ENCODE measurements at places on chromosomes 16 and 17. TPM values are rescaled to one million over a fixed set of nuclear protein-coding genes. Genes with fewer than 3 reads are reported as not detected.

SLC5A10 gene
- total RNA-seq = not detected

DNA sequence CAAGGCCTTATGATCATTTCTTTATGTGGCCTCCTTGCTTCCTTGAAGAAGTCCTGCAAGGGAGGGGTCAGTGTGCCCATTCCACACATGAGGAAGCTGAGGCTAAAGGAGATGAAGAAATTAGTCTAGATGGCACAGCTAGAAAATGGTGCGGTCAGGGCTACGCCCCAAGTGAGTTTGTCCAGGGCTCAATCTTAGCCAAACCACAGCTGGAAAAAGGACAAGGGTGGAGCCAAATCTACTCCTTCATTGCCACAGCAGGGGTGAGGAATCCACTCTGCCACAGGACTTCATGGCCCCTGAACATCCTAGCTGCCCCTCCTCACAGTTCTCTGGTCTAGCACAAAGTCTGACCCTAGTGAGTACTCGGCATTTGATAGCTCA lies 16.2 kb downstream of the BEAN1 start:
- DNase-seq = no peak

DNA sequence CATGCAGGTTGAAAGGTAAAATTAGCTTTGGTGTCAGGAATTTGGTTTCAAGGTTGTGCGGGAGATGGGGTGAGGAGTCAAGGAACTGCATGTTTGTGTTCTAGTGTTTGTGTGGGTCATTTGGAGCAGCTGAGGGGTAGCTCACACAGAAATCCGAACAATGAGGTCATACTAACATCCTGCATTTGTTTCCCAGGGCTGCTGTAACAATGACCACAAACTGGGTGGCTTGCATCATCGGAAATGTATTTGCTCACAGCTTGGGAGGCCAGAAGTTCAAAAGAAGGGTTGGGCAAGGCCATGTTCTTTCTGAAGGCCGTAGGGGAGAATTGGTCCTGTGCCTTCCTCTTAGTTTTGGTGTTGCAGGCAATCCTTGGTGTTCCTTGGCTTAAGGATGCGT lies 287.4 kb downstream of the HAPSTR1 start:
- DNase-seq = no peak

PSMC3IP gene
- not detected for total RNA-seq

DNA sequence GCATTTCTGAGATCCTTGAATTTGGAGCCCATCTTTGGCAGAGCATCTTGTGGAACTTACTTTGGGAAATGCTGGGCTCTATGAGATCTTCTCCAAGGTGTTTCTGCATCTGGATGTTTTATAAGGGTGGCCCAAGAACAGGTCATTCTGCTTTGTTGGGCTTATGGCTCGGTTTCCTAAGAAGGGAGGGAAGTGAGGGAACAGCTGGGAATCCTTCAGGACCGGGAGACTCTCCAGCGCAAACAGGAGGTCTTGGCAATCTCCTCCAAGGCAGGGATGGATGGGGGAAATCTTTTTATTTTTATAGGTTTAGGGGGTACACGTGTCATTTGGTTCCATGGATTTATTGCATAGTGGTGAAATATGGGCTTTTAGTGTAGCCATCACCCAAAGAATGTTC lies 54.7 kb downstream of the IRX3 start:
- DNase-seq = peak; percentile 13

KRTAP9-4 gene
- total RNA-seq = not detected

- peak; percentile 86 for DNase-seq
These were observed 58.4 kb downstream of the TOM1L2 start for GRCh38 chr17:17913695-17914332.

DNA sequence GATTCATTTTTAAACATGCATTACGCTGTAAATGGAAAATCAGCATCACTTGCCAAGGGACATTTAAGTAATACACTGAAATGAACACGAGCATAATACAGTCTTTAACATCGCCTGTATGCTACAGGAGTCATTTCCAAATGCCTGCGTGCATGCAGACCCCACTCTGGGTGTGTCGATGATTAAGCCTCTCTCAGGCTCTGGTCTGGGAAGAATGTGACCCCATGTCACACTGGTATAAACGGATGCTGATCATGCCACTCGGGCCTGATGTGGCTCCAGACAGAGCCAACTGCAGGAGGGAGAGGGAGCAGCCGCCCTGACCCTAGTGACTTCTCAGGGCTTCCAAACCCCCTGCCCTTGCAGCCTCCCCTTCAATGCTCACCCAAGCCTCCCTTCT lies 10.8 kb downstream of the EMP2 start:
- DNase-seq = peak; percentile 28

GCGR gene
- total RNA-seq = not detected

DNA sequence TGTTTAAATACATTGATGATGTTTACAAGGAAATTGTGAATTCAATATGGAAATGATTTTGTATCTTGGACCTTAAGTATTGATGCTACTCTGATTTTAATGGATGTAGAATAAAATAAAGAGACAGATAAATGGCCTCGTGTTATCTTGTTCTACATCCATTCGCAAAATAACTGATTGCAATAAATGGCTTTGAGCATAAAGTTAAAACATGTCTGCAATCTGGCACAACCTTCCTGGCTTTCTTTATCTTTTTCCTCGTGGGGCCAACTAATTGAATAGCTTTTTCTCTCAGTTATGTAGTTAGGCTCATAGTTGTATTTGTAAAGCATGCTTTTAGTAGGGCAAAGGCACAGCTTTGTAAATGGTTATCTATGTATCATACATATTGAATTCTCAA lies 691.4 kb downstream of the CDH8 start:
- no peak for DNase-seq

GRCh38 chr17:34076743-34077631 lies 178.1 kb upstream of the CCL2 start:
- DNase-seq = no peak

- no peak for DNase-seq
These were observed 117.9 kb upstream of the AXIN2 start for GRCh38 chr17:65679165-65679845.

LGALS9B gene
- 48.7 TPM for total RNA-seq

GRCh38 chr17:60792250-60792898 lies 114.7 kb downstream of the BCAS3 start:
- no peak for DNase-seq

- no peak for DNase-seq
These were observed 4.8 kb upstream of the ERBB2 start for GRCh38 chr17:39695089-39695474.

DNA sequence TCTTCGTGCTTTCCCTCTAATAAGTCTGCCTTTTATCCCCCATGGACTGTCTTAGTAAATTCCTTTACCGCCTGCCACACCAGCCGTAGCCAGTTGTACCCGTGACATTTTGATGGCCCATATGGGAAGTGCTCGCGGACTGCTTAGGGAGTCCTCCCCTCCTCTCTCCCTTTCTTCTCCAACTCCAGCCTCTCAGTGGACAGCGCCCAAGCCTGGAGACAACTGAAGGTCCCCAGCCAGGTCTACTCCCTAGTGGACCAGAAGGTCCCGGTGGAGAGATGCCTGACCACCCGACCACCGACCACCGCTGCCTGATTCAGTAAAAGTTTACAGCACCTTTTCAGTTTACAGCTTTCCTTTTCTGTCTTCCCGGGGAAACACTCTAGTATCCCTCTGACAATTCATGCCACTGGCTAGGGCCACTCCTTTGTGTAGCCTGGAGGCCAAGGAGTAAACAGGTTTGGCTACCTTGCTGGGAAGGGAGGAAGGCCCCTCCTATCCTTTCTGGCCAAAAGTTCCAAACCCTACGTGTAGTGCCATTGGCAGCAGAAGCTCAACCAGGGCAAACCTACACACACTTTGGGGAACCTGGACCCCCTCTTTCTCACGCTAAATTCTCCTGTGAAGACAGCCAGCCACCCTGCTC lies 18.0 kb downstream of the CTRB2 start:
- DNase-seq = no peak

GPR139 gene
- not detected for total RNA-seq

DNA sequence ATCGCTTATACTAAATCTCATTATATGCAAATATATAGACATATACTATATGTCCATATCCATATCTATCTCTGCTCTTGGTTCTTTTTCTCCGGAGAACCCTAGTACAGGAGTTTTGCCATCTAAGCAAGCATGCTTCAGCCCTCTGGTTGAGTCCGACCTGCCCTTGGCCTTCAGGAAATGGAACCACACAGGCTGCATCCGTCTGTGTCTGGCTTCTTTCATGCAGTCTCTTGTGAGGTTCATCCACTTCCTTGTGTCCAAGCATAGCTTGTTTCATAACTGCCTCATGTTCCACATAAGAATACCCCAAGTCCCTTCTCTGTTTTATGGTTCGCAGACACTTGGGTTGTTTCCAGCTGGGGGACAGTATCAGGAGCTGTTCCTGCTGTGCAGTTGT lies 16.8 kb downstream of the SNX20 start:
- DNase-seq = no peak

DNA sequence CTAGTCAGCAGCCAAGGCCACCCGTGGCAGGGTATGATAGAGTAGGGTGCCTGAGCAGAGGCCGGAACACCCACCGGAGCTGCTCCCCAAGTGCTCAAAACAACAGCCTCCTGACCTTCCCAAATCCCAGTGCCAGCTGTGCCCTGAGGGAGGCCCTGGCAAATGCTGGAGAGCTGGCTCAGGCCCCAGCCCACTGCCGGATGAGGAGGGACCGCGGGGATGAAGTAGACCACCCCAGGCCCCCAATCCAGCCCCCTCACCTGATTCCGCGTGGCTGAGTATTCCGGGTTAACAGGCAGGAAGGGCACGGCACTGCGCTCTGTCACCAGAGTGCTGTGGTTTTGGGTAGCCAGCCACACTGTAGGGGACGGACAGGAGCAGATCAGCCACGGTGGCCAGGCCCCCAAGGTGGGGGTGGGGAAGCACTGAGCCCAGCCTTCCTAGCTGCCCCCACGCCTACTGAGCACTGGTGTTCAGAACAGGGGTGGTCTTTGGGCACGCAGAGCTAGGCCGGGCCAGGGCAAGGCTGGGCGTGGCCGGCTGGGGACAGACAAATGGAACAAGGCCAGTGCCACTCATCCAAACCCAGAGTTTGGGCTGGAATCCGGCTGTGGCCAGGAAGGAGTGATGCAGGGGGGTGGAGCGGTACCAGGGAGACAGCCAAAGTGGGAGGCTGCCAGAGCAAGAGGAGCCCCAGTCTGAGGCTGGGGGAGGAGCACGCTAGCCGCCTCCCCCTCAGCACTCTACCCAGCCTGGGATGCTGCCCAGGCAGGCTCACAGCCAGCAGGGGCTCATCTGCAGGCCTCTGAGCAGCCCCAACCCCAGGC lies 9.1 kb downstream of the TP53I13 start:
- DNase-seq = no peak

RPGRIP1L gene
- total RNA-seq = 4.7 TPM

SLFN14 gene
- not detected for total RNA-seq

FAM171A2 gene
- not detected for total RNA-seq

DNA sequence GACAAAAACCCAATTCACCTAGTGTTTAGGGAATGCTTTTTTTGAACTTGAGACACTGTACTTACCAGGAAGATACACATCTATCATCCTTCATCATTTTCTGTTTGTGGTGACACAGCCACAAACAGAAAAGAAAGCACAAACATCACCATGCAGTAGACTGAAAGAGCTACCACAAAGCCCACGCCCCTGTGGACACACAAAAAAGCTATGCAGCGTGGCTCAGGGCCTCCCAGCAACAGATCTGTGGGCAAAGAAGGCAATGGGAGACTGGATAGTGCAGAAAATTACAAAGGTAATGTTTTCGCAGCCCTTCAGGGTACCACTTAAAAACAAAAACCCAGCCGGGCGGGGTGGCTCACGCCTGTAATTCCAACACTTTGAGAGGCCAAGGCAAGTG lies 9.6 kb downstream of the COTL1 start:
- DNase-seq = no peak

SMARCD2 gene
- total RNA-seq = 98.4 TPM

- peak; percentile 80 for DNase-seq
These were observed 62.2 kb downstream of the DHRS7C start for GRCh38 chr17:9729034-9729650.

GRCh38 chr16:84585886-84586285 lies 32.0 kb downstream of the COTL1 start:
- no peak for DNase-seq

- peak; percentile 81 for DNase-seq
These were observed 116.1 kb upstream of the METRNL start for GRCh38 chr17:82963104-82963950.

DNA sequence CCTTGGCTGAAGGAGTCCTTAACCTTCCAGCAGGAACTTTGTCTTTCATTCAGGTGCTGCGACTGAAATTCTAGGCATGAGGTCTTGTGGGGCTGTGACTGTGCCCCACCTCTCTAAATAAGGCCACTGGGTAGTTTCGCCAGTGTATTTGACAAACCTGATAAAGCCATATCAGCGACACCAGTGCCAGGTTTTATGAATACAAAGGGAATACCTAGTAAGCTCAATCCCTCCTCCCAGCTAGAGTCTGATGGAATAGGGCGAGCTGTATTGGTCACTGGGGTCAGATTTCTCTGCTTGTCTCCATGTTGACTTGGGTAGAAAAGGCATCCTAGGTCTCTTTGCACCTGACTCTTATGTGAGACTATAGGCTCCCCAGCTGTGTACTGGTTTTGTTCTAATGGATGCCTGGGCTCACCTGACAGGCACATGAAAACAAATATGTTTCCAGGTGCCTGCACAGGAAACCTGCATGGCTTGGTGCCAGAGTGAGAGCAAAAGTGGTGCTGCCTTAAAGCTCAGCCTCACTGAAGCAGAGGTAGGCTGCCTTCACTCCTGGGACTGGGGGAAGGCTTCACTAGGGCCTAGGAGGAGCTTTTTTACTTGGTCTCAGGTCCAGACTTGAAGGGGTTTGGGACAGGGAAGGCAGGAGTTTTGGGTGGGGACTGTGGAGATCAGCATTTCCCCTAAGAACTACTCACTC lies 8.3 kb downstream of the SLC7A6 start:
- DNase-seq = peak; percentile 80

DNA sequence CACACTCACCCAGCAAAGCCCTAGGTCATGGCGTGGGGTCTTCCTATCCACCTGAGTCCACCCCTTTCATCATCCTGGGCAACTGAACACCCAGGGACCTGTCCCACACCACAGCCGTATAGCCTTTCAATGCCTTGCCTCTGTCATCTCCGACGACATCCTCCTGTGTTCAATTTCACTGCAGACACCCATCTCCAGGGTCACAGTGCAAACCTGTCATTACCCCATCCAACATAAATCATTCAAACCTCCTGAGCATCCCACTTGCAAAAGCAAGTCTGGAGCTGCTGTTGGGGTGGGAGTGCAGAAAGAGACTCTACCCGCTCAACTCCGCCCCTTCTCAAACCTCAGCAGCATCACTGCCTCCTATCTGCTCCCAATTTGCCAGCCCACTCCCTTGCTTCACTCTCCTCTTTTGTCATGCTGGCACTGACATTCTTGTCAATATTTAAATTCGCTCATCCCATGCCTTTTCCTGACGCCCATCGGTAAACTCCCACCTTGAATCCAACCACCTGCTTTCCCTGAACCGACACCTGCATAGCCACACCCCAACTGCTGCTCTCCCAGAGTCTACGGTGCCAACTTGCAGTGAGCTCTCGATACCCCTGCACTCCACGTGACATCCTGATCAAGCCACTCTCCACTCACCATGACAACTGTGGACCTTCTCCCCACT lies 37.0 kb downstream of the MARF1 start:
- no peak for DNase-seq

GRCh38 chr16:68786685-68787418 lies 49.8 kb downstream of the CDH1 start:
- peak; percentile 90 for DNase-seq

SLC9A5 gene
- not detected for total RNA-seq

KCNJ12 gene
- 2.3 TPM for total RNA-seq

All from stomach (tissue), 19 donors.